ENCODE measurements at places on chromosomes 2 and 18.

GRCh38 chr2:58215429-58215828 is 25.7 kb downstream of the FANCL start:
- no peak for DNase-seq

DNA sequence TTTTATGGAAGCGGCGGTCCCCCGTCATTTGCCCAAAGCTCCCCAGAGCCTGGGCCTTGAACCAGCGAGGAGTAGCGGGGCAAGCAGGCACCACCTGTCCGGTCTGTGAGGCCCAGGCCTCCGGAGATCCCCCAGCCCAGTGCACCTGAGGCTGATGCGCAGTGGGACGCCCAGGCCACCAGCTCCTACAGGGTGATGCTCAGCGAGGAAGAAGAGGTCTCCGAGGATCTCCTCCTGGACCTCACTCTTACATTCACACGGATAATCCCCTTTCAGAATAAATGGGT is 220.2 kb downstream of the NDUFA10 start:
- DNase-seq, result no peak

DNA sequence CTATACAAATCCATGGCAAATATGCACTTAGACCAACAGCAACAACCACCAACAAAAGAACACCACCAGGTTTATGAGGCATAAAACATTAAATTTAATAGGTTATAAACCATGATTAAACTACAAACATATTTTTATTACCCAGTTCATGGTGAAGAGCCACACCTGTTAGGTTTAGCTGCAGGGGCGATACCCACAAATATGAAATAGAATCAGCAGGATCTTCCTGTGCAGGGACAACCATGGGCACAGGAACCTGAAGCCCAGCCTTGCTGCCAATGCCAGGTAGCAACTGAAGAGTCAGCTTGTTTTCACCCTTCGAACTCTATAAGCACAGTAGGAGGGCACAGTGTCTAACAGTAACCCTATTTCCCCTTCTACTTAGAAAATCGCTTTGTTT is 675.0 kb downstream of the SATB2 start:
- DNase-seq, result no peak

DNA sequence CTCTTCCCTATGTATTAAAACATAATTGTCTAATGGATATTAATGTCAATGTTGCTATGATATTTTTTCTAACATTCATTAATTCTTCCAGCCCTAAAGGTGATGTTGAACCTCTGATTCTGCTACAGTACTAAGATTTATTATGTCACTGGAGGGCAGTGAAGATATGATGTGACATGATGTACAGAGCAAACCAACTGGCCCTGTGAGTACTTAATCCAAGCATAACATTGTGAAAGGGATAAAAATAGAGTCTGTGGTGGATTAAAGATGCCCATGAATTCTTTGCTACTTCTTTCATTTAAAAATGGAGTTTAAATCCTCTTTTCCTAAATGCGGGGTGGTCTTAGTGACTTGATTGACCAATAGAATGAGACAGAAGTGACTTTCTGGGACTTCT is 51.8 kb downstream of the IL1R2 start:
- no peak for DNase-seq

DNA sequence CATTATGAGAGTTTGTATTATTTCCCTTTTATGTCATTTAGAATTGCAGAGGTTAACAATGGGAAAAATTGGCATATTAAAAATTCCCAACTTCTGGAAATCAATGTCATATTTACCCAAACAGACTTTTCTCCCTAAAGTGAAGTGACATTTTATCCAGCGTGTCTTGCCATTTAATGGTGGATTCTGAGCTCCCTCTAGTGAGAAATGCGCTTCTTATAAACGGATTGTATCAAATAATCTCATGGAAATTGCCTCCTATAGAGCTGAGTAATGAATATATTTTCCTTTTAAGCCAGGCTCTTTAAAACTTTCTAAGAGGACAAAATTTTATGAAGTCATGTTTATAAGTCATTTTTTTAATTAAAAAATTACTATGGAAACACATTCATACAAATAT is 5.7 kb upstream of the GCFC2 start:
- DNase-seq, result no peak

All from GM13977 (cell line).